Globus pallidus (tissue), 1 donor: ENCODE measurements at places on chromosomes 5 and 9.

GRCh38 chr5:113487781-113488644 lies at the start of gene MCC:
MCC (minus strand) TSS chr5:113488453.
- DNase-seq: peak; percentile 22

GRCh38 chr9:137264067-137264466 lies 8.9 kb downstream of the NELFB start:
- DNase-seq: no peak

DNA sequence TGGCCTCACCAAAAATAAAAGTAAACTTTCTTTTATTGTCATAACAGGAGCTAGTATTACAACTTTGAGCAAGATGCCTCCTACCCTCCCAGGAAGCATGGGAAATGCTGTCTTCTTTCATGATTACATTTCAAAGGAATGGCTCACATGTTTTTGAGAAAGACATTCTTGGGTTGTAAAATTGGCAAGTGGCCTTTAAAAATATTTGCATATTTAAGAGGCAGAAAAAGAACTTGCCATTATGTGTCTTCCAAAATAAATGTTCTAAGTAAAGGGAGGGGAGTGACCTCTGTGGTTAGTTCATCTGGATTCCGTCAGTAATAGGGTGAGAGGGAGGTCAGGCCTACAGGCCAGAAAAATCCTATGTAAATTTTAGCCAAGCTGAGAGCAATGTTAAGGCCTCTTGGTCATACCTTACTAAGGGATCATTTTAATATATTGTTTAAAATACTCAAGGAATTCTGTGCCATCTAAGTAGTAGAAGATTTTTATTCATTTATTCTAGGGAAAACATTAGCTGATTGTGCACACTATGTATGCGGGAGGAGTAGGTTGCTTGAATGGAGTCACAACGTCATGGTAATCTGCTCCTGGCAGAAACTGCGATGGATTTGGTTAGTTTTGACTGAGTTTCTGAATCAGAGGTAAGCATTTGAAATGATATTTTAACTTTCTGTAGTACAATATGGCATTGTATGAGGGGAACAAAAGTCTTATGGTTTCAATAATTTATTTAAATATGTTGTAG lies 1485.7 kb upstream of the CDH9 start:
- DNase-seq: peak; percentile 10

DNA sequence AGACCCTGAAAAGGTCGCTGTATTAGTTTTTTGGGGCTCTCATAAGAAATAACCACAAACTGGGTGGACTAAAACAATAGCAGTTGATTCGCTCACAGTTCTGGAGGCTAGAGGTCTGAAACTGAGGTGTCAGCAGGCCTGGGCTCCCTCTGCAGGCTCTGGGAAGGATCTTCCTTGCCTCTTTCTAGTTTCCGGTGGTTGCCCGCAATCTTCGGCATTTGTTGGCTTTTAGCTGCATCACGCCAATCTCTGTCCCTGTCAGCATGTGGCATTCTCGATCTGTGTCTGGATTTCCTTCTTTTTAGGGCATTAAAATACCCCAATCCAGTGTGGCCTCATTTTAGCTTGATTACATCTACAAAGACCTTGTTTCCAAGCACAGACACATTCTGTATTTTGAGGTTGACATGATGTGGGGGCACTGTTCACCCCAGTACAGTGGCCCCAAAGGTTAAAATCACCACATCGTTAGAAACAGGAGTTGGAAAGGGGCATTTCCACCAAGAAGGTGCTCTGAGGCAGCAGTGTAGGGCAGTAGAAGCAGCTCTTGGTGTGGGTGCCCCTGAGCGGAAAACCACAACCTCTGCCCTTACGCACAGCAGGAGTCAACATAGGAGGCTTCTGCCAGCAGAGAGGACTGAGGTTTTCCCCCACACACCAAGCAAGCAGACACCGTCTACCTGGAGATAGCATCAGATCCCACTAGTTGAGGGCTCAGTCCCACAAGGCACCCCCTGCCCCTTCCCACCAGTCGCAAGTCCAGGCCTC lies 13.5 kb downstream of the ZNF79 start:
- DNase-seq: no peak

- DNase-seq: no peak
Observed at GRCh38 chr5:1207555-1207954, 6.2 kb downstream of the SLC6A19 start.

DNA sequence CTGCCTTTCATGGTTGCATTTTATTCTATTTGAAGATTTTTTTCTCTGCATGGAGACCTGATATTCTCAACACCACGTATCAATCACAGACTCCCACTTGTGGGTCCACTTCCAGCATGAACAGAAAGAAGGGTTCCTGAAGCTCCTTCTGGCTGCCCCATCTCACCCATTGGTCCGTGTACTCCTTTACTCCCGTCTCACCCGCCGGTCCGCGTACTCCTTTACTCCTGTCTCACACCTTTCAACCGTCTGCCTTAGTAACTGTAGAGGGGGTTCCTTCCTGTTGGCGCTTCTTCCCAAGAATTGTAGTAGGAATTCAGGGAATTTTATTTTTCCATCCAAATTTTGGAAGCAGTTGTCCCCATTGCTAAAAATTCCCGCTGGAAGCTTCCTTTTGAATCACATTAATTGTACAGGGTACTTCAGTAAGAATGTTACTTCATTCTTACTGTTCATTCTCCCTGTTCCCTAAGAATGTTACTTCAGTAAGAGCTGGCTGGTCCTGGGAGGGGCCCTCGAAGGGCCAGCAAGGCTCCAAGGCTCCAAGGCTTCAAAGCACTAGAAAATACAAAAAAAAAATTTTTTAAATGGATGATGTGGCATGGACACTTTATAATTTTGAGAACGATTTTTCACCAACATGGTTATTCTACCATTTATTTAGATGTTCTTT lies 3.9 kb upstream of the LPCAT1 start:
- DNase-seq: no peak

DNA sequence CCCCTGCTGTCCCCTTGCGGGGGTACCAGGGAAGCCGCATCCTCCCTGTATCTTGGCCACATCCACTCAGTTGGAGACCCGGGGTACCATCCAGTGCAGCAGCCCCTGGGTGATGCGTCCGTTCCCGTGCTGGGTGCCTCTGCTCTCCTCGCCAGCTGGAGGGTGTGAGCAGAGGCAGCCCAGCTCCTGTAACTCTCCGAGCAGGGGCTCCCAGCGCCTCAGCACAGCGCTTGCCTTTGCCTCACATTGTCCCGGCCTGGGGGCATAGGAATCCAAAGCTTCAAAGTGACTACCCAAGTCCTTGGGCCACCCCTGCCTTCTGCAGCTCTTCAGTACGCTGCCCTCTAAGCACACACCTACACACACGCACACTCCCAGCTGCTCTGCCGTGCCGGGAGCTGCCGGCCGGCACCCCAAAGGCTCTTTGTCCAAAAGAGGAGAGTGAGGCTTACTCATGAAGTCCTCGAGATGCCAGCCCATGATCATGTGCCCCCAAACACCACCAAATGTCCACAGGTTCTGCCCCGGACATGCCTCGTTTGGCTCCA lies 733 bp downstream of the ANGPTL2 start:
- peak; percentile 49 for DNase-seq

DNA sequence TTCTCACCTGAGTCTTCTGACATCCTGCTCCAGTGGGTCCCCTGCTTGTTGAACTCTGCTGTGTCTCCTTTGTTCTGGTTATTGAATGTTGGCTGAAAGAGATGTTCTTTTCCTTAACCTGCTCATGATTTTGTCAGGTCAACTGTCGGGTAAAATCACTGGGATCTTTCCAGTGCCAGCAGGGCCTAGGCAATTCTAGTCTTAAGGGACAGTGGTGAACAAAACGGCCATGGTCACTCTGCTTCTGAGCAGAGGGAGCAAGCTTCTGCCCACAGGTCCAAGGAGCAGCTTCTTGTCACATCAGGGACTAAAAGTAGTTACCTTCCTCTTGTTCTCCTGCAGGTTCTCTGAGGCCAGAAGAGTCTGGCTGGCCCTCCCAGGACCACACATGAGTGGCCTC lies 65.6 kb downstream of the SEC61B start:
- DNase-seq: no peak

DNA sequence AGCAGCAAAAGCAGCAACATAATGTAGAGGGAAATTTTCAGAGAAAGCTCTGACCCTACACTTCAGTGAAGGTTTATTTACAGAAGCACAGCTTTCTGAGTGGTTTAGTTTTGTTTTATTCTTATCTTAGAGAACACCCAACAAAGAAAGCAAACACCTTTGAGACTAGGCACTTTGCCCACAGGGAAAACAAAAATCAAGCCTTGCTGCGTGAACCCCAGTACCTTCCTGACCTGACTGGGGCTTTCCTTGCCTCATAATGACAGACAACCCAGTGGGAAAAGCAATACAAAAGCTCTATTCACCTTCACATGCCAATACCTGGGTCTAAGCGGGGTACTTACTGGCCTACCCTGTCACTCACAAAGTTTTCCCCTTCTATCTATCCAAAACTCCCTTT lies 189.8 kb downstream of the HINT1 start:
- DNase-seq: no peak
